T-cell (primary cell): ENCODE measurements at places on chromosomes 16 and 17. TPM values are rescaled to one million over a fixed set of nuclear protein-coding genes. Genes with fewer than 3 reads are reported as not detected.
A peak's percentile ranks its signal among the peaks of the same experiment; 100 is the strongest.

DNA sequence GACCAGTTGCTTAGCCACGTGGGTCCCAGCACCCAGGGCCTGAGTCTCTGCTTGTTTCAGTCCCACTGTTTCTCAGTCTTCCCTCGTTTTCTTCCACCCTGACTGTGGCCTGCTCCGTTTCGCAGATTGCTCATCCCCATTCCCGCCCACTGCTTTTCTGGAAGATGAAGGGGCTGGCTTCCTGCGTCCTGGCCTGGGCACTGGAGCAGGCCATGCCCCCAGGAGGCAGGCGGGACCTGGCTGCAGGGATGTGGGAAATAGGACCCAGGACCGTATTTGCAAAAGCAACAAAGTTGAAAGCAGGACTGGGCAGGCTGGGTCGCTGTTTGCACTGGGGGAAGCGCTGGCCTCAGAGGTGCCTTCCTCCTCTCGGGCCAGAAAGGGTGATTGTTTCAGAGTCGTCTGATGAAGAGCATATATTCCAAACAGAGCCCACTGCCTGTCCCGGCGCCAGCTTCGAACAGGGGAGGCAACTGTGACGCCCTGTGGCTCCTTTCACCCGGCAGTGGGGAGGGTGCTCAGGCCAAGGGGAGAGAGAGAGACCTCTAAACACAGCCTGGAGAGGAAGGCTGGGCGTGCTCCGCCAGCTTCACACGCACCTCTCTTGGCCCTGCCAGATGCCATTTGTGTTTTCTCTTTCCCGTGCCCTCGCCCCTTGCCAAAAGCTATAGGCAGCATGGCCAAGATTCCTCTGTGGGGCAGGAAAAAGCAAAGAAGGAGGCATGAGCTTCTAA is 108.6 kb downstream of the CMIP start:
- no peak for DNase-seq

DNA sequence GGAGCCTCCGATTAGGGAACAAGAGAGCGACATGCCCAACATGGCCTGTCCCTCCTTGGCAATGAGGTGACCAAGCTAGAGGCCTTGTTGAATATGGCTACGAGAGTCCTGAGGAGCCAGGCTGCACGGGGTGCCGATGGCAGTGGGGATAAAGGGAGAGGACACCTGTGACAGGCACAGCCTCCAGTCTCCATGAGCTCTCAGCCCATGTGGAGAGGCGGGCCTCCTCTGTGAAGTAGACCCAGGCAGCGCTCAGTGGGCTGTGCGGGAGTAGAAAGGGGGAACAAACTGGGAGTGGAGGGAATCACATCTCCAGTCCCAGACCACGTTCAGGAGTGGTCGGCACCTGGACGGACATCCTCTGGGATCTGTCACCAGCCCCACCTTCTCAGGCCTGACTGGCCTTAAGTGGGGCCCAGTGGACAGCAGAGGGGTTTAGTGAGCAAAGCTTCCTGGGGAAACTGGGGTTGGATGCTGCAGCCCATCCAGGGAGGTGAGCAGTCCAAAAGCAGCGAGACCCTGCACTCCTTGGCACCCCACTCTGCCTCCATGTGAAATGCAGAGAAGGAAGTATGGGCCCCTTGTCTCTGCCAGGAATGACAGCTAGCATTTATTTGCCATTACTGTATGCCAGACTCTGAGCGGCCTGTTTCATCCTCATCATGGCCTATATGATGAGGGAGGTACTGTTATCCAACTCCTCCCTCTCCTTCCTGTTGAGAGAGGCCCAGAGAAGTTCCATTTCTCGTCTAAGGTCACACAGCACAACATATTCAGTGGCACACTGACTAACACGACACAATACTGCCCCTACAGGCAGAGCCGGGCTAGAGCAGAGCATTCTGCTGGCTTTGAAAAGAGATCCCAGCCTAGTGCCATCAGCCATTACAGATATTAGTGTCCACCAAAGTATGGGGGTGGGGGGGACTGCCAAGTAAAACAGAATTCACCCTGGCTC is 4.5 kb upstream of the TMEM92 start:
- DNase-seq: peak; percentile 24

- DNase-seq: no peak
Measured at GRCh38 chr17:62101090-62101489, 36.0 kb upstream of the MED13 start.

The TBC1D3K gene
- total RNA-seq: not detected

GRCh38 chr16:73034374-73034773 is 13.6 kb downstream of the ZFHX3 start:
- DNase-seq: no peak

DNA sequence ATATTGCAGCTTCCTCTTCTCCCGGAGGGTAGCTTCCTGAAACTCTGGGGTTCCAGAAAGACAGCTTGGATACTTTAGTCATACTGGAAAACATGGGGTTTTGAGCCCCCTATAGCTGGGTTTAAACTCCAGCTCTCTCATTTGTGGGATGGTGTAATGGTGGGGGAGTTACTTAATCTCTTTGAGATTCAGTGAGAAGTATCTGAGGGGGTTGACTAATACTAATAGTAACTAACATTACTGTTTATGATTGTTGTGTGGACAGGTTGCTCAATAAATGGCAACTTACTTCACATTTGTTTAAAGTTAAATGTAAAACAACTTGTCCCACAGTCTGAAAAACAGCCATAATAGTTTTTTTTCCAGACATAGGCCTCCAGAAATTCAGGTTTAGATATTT is 5.1 kb upstream of the SUZ12 start:
- DNase-seq: no peak

The COPRS gene
- 6.1 TPM for total RNA-seq

DNA sequence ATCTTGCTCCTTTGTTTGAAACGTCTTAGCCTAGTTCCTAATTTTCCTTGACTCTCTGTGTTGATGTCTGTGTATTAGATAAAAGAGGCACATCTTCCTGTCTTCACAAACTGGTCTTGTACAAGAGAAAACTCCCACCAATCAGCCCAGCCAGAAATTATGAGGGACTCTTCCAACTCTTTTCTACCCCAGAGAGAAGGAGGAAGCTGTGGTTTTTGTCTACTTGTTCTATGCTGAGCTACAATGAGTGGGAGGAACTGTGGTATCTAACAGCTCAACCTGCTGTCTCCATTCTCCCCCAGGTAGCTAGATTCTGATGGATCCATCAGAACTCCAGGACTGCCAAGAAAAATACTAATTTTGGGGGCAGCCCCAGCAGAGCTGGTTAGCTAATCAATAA is 392.5 kb downstream of the HS3ST3B1 start:
- DNase-seq: no peak

GRCh38 chr16:49835161-49835777 is 20.6 kb downstream of the ZNF423 start:
- DNase-seq: no peak

The GPR142 gene
- total RNA-seq: not detected

DNA sequence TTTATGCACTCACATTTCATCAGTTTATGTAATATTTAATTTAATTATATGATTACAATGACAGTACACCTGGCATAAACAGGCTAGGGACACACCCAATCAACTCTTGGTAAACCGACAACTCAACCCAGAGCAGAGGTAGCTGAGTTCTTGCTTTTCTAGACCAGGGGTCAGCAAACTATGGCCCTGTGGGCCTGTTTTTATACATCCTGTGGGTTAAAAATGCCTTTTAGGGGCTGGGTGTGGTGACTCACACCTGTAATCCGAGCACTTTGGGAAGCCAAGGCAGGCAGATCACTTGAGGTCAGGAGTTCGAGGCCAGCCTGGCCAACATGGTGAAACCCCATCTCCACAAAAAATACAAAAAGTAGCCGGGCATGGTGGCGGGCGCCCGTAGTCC is 99.2 kb upstream of the TMEM97 start:
- no peak for DNase-seq

The DPEP3 gene
- total RNA-seq: 0.48 TPM

DNA sequence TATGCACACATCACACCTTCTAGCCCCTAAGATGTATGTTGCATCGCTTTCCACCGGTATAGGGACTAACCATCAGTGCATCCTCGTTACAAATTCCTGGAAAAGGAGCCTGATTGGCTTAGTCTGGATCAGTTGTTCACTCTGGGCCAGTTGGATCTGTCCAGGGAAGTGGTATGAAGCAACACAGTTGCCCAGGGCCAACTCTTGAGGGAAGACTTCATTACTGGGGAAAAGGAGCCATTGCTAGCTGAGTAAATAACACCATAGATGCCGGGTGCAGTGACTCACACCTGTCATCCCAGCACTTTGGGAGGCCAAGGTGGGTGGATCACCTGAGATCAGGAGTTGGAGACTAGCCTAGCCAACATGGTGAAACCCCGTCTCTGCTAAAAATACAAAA is 275.2 kb upstream of the RBFOX1 start:
- no peak for DNase-seq

GRCh38 chr17:28471531-28472342 is 1.7 kb upstream of the SLC13A2 start:
- no peak for DNase-seq

The KRTAP2-1 gene
- not detected for total RNA-seq

- DNase-seq: no peak
Measured at GRCh38 chr16:52578007-52578828, 31.3 kb upstream of the TOX3 start.

DNA sequence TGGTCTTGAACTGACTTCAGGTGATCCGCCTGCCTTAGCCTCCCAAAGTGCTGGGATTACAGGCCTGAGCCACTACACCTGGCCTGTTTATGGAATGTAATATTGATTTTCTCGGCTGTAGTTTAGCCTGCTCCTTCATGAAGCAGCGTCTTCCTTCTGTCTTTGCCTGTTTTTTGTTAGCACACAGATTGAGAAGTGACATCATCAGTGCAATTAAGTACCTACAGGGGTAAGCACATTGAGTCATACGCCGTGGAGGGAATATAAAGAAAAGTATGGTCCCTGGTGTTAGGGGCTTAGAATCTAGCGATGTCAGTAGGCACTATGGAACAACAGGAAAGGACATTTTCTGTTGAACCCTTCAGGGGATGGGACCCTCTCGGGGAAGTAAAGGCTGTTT is 48.7 kb upstream of the SEC14L1 start:
- no peak for DNase-seq

The PRR15L gene
- total RNA-seq: 0.44 TPM
